ENCODE measurements at places on chromosomes 6 and 20.

DNA sequence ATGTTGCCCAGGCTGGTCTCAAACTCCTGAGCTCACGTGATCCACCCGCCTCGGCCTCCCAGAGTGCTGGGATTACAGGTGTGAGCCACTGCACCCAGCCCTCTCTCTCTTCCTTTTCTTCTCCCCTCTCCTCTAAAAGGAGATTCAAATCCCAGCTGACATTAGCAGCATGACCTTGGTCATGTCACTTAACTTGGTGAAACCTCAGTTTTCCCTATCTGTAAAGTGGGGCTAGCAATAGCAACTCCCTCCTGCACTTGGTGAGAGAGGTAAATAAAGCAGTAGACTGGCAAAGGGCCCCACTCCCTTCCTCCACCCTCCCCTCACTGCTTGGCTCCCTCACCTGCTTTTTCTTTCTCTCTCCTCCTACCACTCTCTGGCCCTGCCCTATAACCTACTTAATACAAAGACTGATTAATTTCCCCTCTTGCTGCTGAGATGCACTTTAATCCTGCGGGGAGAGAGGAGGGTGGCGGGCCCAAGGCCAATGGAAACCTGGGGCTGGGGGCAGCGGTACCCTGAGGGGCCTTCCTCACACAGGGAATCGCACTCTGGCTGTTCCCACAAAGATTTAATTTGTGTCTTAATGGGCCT is 54.2 kb upstream of the ZFAND3 start:
- DNase-seq, result no peak

DNA sequence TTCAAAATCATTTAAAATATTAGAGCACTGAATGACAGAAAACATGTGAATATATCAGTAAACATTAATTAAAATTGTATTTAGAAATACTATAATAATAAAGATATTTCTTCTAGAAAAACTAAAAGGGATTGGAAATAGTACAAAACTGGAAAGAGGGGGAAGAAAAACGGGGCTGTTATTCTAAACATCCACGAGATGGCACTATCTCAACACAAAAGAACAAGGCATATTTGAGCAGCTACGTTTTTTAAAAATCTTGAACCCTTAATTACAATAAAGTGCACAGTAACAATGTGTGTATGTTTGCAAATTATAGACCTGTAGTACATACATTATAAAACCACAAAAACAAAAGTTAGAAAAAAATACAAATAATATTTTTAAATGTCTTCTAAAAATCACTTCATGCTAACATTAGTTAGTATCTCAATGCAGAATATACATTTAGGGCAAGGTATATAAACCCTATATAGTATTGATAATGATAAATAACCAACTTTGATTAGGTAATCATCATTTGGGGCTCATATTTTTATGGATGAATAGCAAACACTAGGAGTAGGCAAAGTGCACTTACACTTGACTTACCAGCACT is 42.5 kb upstream of the PNISR start:
- DNase-seq, result peak; percentile 38

DNA sequence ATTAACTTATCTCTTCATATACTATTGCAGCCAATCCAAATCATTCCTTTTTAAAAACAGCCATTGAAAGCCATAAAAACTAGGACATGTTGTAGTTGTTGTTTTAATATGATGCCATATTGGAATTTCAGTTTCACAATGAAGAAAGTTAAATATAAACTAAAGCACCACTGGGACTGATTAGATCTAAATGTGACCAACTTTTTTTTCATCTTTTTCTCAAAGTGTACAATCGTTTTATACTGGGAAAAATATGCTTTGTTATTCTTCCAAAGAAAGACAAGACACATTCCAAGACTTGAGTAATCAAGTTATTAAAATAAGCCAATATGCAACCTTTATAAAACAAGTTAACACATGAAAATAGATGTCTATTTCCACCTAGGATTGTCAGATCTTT is 68.5 kb downstream of the THEMIS start:
- DNase-seq, result no peak

DNA sequence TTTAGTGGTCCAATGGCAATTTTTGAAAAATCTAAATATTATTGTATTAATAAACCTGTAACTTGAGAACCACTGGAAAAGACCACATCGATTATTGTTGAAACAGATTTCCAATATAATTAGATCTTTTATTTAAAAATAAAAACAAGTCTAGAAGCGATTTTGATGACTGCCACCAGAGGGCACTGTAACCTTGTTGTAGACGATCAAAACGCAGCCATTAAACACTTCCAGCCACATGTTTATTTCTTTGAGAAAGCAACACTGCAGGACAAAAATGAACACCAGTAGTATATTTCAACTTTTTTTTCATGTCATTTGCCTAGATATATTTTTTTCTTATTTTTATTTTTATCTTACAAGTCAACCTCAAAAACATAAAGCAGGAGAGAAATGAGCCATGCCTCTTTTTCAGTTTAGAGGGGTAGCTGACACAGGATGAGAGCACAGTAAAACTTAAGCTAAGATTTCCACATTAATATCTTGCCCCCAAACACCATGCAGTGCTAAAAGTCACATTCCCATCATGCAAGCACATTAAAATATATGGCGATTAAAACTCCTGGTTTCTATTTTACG is 115.4 kb downstream of the OPRM1 start:
- peak; percentile 60 for DNase-seq

DNA sequence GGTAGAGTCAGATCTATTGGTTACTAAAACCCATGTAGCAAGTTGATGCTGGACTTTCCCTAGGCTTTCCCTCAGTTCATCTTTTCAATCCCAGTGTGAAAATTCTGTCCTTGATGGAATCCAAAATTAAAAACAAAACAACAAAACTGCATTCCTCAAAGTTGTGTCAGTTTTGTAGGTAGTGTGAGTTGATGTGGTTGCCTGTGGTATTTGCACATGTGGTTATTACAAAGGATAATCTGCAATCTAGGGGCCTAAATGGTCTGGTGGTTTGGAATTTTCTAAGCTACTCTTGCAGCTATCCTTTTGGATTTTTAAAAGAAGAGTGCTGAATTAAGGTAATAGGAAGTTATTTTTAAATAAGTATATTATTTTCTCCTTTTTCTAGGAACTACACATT is 132.2 kb upstream of the SCGN start:
- DNase-seq, result no peak

GRCh38 chr6:32149092-32149755 is 2.5 kb downstream of the PRRT1 start:
- DNase-seq, result no peak

- no peak for DNase-seq
Measured at GRCh38 chr6:38774929-38775707, 60.0 kb downstream of the DNAH8 start.

DNA sequence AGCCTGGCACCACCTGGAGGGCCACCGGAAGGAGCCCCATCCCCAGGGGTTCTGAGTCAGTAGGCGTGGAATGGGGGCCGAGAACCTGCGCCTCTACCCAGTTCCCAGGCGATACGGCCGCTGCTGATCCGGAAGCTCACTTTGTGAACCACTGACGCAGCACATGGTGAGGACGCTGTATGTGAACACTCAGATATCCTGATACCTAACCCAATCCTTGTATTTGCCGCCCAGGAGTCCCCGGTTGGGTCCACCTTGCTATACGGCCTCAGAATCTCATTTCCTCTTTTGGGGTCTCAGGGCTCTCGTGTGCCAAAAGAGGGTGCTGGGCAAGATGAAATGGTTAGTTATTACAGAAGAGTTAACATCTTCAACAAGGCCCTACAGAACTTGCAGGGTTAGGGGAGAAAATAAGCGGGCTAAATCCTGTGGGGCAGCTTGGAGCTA is 604 bp upstream of the RAB5IF start:
- no peak for DNase-seq

- no peak for DNase-seq
Measured at GRCh38 chr20:59830665-59831023, 102.8 kb downstream of the SYCP2 start.

DNA sequence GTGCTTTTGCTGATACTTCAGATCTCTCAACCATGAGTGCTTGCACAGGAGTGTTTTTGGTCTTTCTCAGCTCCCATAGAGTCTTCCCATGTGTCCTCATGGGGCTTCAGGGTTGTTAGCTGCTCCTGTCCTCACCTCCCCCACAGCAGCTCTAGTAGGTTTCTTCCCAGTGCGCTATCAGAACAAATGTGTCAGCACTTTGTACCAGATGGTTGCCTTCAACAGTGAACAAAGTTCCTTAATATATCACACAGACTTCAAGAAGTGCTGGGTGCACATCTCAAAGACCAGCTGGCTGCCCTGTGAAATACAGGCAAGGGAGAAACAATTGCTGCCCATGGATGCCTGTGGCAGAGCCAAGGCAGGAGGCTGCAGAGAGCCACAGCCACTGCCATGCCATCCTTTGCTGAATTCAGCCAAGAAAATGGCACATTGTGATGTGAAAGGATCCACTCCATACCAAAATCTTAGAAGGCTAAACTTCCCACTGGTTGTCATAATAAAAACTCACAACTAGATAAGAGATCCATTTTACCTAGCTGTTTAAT is 471.3 kb downstream of the C6orf118 start:
- DNase-seq, result no peak

- DNase-seq, result no peak
Measured at GRCh38 chr6:5599127-5599526, 337.8 kb downstream of the FARS2 start.

- DNase-seq, result no peak
Measured at GRCh38 chr20:58705208-58705926, 12.8 kb downstream of the NPEPL1 start.

DNA sequence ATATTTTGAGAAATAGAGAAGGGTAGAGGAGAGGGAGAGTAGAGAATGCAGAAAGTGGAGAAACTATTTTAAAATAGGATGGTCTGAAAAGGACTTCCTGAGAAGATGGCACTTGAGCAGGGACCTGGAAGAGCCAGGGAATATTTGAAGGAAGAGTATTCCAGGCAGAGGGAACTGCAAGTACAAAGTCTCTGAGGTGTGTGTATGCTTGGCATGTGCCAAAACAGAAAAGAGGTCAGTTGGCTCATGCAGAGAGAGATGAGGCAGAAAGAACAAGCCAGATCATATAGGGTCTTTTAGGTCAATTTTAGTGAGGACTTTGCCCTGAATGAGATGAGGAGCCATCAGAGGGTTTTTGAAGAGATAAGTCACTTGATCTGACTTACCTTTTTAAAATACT is 145.9 kb downstream of the FLRT3 start:
- no peak for DNase-seq

- DNase-seq, result no peak
Measured at GRCh38 chr6:112701201-112701600, 354.1 kb downstream of the RFPL4B start.

DNA sequence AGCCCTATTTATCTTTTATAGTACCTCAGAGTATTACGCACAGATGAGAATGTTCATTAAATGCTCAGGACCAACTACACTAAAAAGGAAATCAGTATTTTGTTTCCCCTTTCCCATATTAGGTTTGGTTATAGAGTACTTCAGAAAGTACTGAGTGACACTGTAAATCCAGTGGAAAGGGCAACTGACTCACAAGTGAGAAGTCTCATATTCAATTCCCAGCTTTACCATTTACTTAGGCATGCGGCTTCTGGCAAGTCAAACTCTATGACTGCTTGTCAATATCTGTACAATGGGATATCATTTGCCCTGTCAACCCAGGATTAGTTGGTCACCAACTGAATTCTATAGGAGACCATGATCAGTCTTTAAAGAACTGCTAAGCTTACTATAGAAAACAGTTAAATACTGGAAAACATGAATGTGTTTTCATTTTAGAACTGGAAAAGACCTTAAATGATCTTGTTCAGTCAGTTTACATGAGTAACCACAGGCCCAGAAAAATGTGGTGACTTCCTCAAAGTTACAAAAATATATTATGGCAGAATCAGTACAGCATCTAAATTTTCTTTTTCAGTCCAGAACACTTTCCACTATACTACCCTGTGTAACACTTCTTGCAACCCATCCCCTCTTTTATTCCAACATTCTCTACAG is 3.6 kb downstream of the MAP3K7 start:
- no peak for DNase-seq

- no peak for DNase-seq
Measured at GRCh38 chr6:140579918-140580317, 1205.5 kb upstream of the CITED2 start.
